Metanephros (tissue), 2 donors: ENCODE measurements at places on chromosomes 11 and 22. TPM values are rescaled to one million over a fixed set of nuclear protein-coding genes. Genes with fewer than 3 reads are reported as not detected.

Gene ZP1
- total RNA-seq, result not detected

Gene PNPLA5
- total RNA-seq, result not detected

Gene HDHD5
- total RNA-seq, result 29.3 TPM

Gene MMP10
- total RNA-seq, result 0.12 TPM

Gene MYO7A
- total RNA-seq, result 4.4 TPM

Gene TIGD3
- total RNA-seq, result 0.35 TPM

Gene TSKU
- 19.0 TPM for total RNA-seq

Gene OR52E8
- not detected for total RNA-seq
